ENCODE measurements at places on chromosomes 7 and 10.

DNA sequence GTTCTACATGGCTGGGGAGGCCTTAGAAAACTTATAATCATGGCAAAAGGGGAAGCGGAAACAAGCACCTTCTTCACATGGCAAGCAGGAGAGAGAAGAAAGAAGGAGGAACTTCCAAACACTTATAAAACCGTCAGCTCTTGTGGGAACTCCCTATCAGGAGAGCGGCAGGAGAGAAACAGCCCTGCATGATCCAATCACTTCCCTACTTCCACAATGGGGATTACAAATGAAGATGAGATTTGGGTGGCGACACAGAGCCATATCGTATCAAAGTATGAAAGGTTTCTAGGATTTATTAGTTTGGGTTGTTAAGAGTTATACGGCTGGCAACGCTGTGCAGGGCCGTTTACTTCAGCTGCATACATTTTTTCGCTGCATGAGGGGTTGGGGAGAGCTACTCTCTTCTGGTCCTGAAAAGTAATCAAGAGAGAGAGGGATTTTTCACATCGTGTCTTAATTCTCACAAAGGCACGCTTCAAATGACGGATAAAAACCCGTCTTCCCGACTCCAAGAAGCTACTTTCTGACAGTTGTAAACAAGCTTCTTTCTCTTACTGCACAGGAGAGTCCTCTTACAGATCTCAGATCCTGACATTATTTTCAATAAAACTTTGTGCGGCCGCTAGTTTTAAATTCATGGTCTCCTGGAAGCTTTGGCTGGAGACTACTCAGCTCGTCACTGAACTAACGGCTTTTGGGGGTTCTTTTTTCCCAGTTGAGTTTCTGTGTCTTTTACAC lies 751 bp upstream of the GTPBP10 start:
- no peak for DNase-seq

DNA sequence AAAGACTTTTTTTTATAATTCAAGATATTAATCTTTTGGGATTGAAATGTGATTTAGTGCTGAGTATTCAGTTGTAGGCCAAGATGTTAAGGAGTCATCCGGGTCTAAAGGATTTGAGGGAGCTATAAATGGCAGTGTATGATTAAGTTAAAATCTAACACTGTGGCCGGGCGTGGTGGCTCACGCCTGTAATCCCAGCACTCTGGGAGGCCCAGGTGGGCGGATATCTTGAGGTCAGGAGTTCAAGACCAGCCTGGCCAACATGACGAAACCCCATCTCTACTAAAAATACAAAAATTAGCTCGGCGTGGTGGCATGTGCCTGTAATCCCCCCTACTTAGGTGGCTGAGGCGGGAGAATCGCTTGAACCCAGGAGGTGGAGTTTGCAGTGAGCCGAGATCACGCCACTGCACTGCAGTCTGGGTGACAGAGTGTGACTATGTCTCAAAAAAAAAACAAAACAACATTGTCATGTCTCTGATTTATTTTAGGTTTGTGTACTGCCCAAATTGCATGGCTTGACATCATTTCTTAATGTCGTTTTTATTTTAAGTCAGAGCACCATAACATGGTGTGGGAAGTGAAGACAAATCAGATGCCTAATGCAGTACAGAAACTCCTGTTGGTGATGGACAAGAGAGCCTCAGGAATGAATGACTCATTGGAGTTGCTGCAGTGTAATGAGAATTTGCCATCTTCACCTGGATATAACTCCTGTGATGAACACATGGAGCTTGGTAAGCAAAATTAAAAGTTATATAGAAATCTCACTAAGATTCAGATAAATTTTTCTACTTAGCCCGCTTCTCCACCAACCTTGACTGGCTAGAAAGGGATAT lies 10.7 kb downstream of the HBP1 start:
- no peak for DNase-seq

DNA sequence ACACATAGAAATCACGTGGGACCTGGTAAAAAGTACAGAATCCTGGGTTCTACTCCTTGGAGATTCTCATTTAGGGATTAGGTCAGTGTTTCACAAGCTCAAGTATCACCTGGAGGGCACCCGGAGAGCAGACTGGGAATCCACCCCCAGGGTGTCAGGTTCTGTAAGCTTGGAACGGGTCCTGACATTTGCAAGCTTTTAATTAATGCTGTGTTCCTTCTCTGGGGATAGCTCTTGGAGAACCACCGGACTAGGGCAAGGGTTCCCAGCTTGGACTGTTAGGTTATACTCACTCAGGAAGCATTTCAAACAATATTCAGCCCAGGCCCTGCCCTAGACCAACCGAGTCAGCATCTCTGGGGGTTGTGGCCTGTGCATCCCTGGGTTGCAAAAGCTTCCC lies 23.0 kb downstream of the TCF7L2 start:
- DNase-seq: no peak

DNA sequence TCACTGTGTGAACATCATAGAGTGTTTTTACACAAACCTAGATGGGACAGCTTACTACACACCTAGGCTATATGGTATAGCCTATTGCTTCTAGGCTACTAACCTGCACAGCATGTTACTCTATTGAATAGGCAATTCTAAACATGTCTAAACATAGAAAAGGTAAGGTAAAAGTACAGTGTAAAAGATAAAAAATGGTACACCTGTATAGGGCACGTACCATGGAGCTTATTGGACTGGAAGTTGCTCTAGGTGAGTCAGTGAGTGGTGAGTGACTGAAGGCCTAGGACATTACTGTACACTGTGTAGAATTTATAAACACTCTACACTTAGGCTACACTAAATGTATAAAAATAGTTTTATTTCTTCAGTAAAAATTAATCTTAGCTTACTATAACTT lies 182.0 kb upstream of the THSD7A start:
- no peak for DNase-seq

DNA sequence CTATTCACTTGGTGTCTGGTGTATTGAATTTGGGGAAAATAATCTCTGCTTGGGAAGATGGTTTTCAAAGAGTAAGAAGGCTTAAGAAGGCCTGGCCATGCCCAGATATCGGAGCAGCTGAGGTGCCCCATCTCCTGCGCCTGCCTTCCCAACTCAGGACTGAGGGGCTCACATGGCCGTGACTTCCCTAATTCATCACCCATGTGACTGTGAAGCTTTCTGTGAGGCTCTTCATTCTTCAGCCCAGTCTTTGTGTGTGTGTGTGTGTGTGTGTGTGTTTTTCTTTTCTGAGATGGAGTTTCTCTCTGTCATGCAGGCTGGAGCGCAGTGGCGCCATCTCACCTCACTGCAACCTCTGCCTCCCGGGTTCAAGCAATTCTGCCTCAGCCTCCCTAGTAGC lies 53.2 kb downstream of the PROSER2 start:
- no peak for DNase-seq

DNA sequence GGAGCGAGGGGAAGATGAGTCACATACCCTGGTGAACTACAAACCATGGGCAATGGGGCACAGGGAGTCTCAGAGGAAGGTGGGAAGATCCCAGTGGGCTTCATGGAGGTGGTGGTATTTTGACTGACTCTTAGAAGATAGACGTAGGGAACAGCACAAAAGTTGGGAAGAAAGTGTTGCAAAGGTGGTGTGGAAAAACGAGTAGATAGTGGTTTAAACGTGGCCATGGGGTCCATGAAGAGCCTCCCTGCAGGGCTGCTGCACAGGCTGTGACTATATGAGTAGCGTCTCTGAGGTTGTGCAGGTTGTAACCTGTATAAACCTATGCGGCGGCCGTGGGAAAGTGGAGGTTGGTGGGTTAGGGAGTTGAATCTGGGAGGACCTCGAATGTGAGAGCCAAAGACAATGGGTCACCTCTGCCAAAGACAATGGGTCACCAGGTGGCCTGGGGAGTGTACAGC lies 13.8 kb downstream of the LZTS2 start:
- DNase-seq: no peak

- no peak for DNase-seq
Observed at GRCh38 chr7:128124786-128125185, 93.5 kb upstream of the LRRC4 start.

- DNase-seq: no peak
Observed at GRCh38 chr7:92797693-92798092, 38.7 kb downstream of the CDK6 start.

- DNase-seq: no peak
Observed at GRCh38 chr7:45978010-45978681, 57.1 kb upstream of the IGFBP3 start.

DNA sequence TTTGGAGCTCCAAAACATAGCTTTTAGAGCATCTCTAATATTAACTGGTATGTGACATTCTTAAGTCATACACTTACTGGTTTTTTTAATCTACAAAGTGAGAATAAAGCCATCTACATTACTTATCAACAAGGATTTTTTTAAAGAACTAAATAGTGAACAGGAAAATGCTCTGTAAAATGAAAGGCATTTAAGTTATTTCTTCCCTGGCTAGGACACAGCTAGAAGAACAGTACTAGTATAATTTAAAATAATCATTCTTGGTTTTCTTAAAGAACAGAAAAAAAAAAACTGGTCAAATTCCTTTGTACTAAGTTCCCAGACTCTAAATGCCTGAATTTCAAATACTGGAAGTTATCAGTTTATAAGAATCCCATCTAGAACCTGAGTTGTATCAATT lies 139.5 kb downstream of the SRPK2 start:
- no peak for DNase-seq

DNA sequence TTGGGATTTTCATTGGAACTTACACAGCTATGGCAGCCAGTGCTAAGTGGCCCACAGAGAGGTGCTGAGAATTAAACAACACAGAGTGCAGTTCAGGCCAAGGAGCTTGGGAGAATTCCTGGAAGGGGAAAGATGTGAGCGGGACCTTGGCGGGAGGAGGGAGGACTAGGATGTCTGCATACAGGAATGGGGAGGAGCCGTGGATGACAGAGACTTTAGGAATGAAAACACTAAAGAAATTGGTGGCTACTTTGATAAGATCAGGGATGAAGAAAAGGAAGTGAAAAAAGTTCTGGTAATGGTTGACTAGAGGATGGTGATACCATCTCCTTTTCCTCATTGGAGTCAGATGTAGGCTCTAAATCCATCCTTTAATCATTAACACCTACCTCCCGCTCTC lies 234.2 kb upstream of the FZD8 start:
- DNase-seq: no peak

DNA sequence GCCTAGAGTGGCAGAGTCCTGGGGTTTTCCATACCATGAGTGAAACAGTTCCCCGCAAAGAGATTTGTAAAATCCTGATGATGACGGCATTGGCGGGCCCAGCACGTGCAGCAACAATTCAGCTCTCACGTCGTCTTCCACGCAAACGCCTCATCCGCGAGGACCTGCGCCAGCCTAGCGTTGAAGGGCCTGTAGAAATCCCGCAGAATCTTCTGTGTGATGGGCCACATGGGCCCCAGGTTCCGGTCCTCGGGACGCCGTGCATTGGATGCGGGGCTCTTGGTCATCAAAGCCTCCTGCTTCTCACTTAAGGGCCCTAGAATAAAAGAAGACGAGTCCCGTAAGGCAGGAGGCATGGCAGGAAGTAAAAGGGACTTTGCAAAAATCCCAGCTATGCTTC lies 83.4 kb downstream of the CHST15 start:
- no peak for DNase-seq

DNA sequence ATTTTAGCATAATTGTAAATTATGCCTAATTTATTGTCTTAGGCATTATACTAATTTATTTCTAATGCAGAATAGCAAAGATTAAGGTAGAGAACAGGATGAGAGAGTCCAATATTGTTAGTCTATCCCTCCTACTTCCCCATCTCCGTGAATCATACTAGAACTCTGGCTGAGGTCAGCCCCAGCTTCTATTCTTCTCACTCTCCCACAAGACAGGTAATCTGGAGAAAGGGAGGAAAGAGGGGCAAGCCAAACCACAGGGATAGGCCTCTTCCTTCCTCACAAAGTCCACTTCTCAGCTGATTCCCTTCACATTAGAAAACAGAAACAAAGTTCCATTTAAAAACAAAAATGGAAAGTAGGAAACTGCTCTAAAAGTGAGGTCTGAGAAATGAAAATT lies 117.5 kb upstream of the LAMB4 start:
- DNase-seq: no peak

GRCh38 chr10:1157615-1157933 lies 101.4 kb downstream of the WDR37 start:
- DNase-seq: no peak

All from NCI-H1436 (cell line).